ENCODE measurements at places on chromosomes 7 and 10. TPM values are rescaled to one million over a fixed set of nuclear protein-coding genes. Genes with fewer than 3 reads are reported as not detected.

Gene PDE1C
- 7.1 TPM for total RNA-seq

Gene PCBD1
- total RNA-seq, result 49.1 TPM

Gene HDAC9
- total RNA-seq, result 122 TPM

Gene PRKAR2B
- total RNA-seq, result 4.8 TPM

Gene TMEM139
- 1.2 TPM for total RNA-seq

Gene CPA2
- 1.0 TPM for total RNA-seq

Gene HOXA5
- 11.8 TPM for total RNA-seq

Gene RET
- total RNA-seq, result 2.5 TPM

Gene ANKRD2
- 0.78 TPM for total RNA-seq

Measured in aorta (tissue), 5 donors.